ENCODE measurements at places on chromosomes 1 and 21. TPM values are rescaled to one million over a fixed set of nuclear protein-coding genes. Genes with fewer than 3 reads are reported as not detected.

Gene SYDE2
- 2.4 TPM for total RNA-seq

Gene TTLL10
- total RNA-seq: not detected

Gene OPTC
- not detected for total RNA-seq

Gene RNU1-3
- total RNA-seq: 5,329 TPM

Gene CRTC2
- total RNA-seq: 3.6 TPM
